Stimulated activated CD4-positive, alpha-beta T cell treated with anti-CD3 and anti-CD28 coated beads, Interleukin-15, amount 100 ng/mL, for 48 hours (primary cell): ENCODE measurements at places on chromosomes 11 and 22.

GRCh38 chr11:110349138-110349996 is 53.0 kb upstream of the RDX start:
- DNase-seq: peak; percentile 64

- no peak for DNase-seq
Measured at GRCh38 chr11:68418648-68419047, 41.9 kb upstream of the PPP6R3 start.

- no peak for DNase-seq
Measured at GRCh38 chr11:128936606-128937251, 5.9 kb downstream of the TP53AIP1 start.

DNA sequence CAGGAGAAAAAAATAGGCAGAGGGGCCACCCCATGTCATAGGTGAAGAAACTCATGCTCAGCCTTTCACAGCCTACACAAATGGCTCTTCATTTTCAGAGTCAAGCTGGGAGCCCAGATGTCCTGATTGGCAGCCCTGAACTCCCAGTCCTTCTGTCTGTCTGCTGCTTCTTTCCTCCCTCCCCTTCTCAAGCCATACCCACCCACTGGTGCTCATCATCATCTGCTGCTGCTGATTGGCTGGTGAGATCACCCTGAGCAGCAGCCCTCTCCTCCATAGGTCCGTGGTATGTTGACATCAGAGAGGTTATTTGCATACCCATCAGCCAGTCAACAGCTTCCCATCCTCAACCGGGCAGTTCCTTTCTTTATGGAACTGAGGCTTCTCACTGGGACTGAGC is 46.1 kb upstream of the PRDM11 start:
- DNase-seq: no peak

DNA sequence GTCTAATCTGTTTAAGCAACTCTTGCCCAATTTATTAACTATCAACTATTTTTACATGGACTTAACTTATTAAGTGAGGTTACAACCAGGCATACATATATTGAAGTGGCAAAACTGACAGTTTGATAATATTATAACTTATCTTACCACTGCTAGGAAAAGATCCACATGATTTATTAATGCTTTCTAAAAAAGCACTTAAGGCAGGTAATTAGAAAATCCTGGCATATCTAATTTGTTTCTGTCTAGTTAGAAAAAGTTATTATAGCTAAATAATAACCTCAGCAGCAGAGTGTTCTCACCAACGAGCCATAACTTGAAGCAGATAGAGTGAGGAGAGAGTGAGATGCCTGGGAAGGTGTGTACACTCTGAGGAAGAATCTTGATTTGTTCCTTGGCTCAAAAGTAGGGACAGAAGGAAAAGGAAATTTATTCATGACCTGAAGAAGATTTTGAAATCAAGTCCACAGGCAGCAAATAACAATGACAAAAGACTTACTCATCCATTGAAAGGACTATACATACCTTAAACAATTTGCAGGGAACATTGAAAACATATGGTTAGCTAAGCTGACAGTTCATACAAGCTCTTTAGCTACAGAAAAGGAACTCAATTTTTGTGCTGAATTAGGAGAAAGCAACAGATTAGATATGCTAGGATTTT is 7.1 kb upstream of the MUC15 start:
- no peak for DNase-seq
